Kidney epithelial cell (primary cell): ENCODE measurements at places on chromosomes 7 and 10. TPM values are rescaled to one million over a fixed set of nuclear protein-coding genes. Genes with fewer than 3 reads are reported as not detected.

GRCh38 chr7:28246921-28247461, 66.4 kb upstream of the JAZF1 start:
- DNase-seq: no peak

- no peak for DNase-seq
Measured at GRCh38 chr10:16520900-16521299, 779 bp downstream of the C1QL3 start.

DNA sequence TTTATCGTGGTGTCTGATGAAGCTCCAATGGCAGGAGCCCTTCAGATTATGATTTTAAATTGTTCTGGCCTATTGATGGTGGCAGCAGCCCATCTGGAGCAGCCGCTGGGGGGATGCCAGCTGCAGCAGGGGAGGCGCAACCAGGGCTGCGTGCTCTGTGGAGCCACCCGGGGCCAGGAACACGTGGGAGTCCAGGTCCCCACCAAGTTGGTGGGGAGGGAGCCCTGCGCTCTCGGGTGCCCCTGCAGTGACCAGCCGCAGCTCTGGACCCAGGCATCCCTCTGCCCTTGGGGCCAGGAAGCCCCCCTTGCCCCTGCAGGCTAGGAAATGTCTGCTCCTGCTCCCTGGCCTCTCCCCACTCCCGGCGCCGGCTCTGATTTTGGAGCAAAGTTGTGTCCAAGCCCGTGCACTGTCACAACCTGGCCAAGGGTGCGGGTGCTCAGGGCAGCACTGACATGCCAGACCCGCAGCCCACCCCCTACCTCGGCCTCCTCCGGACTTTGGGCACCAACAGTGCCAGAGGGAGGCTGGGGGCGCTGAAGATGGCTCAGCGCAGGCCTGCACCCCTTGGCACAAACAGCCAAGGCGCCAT, 147.2 kb upstream of the ADO start:
- DNase-seq: no peak

- peak; percentile 23 for DNase-seq
Measured at GRCh38 chr7:123749537-123749857, 694 bp upstream of the WASL start.

DNA sequence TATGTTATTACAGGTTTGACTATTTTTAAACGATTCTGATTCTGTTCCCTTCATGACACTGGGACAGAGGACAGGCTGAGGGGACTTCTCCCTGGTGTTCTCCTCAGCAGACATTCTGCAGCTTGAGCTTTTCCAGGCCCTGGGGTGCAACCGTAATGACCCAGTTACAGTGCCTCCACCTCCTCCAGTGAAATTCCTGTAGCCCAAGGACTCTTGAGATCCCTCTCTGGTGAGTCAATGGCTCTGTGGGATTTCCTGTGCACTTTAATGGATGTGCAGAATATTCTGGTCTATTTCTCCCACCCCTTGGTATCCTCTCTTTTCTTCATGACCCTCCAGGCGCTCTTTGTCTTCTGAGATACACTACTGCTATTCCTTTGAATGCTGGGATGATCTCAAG, 319.3 kb downstream of the INHBA start:
- no peak for DNase-seq

DNA sequence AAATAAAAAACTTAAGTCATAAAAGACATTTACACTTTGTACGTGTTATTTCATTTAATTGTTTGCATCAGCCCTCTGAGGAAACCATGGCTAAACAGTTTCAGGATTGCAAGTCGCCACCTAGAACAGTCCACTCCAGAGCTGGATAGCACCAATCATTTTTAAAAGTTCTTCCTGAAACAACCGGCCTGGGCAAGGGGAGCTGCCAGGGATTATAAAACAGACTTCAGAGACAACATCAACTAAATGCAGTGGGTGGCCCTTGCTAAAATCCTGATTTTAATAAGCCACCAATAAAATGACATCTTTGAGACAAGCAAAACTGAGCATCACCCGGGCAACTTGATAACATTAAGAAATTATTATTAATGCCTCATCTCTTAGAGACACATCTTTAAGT, 13.5 kb downstream of the DLG5 start:
- DNase-seq: no peak

DNA sequence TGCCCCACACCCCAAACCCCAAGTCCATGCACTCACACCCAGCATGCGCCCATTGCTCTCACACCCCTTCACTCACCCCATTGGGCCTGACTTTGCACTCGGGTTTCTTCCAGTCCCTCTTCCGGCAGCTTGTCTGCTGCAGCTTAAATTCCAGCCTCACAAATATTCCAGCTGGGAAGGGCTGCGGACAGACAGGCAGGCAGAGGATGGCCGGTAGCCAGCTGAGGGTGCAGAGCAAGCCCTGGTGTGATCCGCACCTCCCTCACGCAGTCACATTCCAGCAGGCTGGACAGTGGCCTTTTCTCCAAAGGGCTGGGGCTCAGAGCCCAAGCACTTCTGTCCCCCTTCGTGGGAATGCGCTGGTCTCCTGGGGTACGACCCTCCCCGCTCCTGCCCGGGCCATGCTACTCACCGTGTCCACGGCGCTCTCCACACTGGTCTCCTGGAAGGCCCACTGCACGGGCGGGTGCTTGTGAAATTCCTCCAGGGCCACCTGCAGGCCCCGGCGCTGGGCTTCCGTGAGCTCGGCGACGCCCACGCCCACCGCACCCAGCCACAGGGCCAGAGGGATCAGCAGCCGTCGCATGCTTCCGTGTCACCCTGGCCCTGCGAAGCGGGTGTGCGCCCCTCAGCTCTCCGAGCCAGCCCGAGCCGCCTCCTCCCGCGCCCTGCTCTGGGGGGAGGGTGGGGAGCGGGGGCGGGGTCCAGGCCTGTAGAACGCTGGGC, 1.2 kb downstream of the RARRES2 start:
- no peak for DNase-seq

DNA sequence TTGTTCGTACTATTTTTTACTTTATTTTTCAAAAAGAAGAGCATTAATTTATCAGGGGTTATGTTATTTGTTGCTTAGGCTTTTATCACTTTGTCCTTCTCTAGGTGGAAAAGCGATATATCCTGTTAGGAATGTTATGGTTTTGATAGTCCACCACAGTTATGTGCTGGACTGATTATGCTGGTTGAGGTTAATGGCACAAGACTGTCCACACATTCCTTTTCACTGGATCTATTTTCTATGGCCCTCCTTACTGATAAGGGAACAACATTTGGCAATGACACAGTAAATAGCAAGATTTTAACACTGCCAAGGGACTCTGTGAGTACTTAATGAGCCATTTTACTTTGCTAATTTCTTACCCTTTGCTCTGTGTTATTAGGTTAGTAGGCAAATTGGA, 1212.3 kb downstream of the NXPH1 start:
- DNase-seq: peak; percentile 34

GRCh38 chr10:58178811-58179210, 88.9 kb downstream of the IPMK start:
- no peak for DNase-seq

DNA sequence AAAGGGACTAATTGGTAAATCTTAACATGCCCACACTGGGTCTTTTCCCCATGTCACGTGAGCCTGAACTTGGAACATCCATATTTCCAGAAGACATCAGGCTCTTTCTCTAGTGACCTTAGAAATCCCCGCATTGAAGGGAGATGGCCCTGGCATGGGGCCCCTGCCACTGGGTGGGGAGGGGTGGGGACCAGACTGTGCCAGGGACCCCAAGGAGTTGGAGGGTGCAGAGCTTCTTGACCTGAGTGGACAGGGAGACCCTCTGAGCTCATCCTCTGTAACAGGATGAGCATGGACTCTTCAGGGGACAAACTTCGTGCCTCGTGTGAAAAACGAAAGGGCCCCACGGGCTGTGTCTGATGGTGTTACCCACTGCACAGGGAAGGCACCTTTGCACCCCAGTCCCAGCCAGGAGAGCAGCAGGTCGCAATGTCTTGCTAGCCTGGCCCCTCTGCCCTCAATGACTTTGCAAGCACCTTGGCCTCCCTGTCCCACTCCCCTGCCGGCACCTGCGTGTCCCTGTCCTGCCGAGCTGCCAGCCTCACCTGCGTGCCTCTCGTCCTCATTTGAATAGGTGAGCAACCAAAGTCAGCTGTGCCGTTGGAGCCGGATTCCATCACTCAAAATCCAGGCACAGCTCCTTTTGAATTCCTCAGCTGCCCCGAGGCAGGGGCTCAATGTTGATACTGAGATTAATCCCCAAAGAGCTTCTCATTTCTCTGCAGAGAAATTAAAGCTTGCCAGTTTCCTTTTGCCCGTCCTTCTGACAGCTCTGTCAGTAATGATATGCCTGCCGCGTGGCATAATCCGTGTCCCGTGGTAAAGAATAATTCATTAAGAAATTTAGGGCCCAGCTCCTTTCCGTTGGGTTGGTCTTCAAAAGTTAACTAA, 234.9 kb downstream of the EBF3 start:
- DNase-seq: no peak

DNA sequence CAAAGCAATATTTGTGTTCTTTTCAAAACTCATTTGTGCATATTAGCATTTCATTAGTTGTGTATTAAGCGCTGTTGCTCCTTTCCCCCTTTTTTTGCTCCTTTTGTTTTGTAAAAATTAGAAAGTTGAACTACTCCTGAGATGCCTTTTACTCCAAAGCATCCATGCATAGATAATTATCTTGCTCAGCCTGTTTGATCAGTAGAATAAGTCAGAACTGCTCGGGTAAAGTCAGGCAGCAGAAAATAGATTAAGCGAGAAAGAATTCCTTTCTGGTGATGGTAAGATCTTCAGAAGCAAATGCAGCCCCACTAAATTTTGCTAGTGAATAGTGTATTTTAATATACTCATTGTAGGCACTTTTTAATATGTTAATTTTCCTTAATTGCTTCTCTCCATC, 227.1 kb downstream of the TEX36 start:
- no peak for DNase-seq

GRCh38 chr7:152312316-152312715, 123.5 kb downstream of the KMT2C start:
- DNase-seq: no peak

- no peak for DNase-seq
Measured at GRCh38 chr7:956031-956430, 1.6 kb upstream of the ADAP1 start.

DNA sequence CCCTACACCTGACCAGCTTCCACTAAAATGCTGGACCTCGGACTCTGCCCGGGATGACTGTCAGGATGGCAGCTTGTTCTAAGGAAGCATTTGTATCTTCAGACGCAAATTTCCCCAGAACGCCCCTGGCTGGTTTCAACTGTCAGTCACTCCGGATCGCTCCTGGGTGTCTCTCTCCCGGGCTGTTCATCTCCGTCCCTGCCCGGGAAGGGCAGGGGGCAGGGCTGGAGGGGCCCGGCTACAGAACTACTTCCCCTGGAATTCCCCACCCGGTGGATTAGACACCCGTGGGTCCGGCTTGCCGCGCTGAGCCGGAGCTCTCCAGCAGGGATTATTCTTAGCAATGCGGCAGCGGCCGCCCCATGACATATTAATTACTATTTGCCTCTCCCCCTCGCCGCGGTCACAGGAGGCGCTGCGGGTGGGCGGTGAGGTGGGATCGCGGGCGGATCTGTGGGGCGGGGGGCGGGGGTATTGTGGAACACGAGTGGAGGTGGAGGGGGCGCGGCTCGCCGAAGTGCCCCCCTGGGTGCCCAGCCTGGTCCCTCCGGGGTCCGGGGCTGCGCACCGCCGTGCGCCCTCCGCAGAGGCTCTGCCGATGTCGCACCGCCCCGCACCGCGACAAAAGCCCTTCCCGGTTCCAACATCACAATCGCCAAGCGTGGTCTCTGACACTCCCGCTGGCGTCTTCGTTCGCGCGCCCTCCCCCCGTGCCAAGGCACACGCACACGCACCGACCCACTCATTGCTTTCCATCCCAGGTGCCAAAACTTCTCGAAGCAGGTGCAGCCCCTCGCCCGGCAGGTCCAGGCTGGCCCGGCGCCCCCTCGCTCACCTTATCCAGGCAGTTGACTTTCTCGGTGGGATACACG, 276.1 kb upstream of the NEBL start:
- no peak for DNase-seq

DNA sequence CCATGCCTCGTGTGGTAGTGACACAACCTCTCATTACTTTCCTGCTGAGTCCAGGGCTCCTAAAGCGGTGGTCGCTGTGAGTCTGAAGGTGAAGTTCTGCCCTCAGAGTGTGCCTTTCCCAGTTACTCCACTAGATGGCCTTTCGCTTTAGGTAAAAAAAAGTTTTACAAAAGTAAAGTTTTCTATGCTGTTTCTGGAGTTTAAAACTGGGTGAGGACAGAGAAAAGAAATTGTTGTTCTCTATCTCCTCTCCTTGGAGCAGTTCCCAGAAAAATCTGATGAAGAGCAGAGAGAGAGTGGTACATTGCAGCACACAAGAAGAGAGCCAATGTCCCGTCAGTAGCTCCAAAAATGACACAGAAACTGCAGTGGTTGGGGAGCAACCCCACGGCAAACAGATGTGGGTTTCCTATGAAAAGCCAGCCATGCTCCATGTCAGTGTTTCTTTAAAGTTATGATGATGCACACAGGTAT, 257.1 kb downstream of the GLI3 start:
- DNase-seq: no peak

DNA sequence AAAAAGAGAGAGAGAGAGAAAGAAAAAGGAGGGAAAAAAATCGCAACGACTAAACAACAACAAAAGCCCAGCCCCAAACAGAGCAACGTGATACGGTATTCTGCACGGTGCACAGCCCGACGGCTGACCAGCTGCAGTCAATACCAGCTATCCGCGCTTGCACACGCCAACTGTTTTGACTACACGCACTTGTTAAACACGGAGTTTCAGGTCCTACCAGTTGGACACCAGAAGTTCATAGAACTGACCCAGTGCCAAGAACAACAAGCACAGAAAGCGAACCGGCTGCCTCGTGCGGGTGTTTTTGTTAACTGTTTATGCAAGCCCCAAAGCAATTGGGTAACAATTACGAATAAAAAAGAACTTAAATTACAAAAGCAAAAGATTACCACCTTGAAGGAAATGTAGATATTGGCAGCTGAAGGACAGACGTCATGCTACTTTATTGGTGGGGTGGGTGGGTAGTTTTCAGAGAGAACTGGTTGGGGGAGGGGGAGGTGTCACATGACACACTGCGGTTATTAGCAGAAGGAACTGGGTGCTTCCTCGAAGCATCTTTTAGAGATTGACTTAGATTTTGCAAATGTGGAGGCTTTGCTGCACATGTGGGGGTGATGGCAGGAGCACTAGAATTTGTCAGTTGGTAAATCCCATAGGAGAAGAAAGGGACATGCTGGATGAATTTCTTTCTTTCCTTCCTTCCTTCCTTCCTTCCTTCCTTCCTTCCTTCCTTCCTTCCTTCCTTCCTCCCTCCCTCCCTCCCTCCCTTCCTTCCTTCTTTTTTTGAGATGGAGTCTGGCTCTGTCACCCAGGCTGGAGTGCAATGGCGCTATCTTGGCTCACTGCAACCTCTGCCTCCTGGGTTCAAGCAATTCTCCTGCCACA, 110.6 kb upstream of the EFCAB10 start:
- DNase-seq: peak; percentile 21

Gene CDH23
- total RNA-seq: 0.04 and 0.14 TPM in 2 replicates

Gene SMO
- 20.1 and 22.3 TPM in 2 replicates for total RNA-seq

Gene MOGAT3
- not detected in 2 replicates for total RNA-seq

Gene GRID2IP
- 0.13 TPM in 1 of 2 replicates, not detected in the other for total RNA-seq

Gene C10orf62
- not detected in 2 replicates for total RNA-seq

Gene GJD4
- not detected in 2 replicates for total RNA-seq

Gene ALOX5
- total RNA-seq: 18.7 and 23.0 TPM in 2 replicates

Gene ERVW-1
- not detected in 2 replicates for total RNA-seq

Gene SLC26A3
- not detected in 2 replicates for total RNA-seq
